Activated T-cell treated with anti-CD3 and anti-CD28 coated beads for 1 hour (primary cell): ENCODE measurements at places on chromosomes 5 and 9.

GRCh38 chr5:131375351-131375750 lies 111.5 kb downstream of the CDC42SE2 start:
- DNase-seq = no peak

GRCh38 chr5:22598796-22599195 lies 254.3 kb downstream of the CDH12 start:
- DNase-seq = no peak

GRCh38 chr5:150024346-150024984 lies 23.9 kb downstream of the HMGXB3 start:
- DNase-seq = no peak

DNA sequence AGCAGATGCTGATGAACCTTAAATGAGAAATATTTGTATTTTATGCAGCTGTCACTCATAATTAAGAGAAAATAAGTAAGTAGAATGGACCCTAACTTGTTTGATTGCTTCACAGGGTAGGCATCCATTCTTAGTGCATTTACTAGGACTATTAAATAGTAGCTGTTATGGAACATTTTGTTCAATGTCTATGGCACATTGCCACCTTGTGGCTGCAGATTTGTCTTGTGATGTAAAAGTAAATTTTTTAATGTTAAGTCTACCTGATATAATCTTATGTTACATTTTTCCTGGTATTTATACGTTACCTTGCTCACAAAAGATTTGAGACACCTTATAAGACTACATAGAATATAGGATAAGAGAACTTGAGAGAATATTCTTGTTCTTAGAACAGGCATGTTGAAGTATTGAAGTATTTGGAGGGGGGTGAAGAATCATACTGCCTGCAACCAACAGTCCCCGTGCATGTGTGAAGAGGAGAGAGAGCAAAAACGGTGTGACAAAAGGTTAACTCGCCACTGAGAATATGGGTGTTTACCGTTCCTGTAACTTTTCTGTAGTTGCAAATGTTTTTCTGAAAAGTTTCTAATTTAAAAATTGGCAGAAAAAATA lies 161.1 kb downstream of the MAST4 start:
- DNase-seq = no peak

DNA sequence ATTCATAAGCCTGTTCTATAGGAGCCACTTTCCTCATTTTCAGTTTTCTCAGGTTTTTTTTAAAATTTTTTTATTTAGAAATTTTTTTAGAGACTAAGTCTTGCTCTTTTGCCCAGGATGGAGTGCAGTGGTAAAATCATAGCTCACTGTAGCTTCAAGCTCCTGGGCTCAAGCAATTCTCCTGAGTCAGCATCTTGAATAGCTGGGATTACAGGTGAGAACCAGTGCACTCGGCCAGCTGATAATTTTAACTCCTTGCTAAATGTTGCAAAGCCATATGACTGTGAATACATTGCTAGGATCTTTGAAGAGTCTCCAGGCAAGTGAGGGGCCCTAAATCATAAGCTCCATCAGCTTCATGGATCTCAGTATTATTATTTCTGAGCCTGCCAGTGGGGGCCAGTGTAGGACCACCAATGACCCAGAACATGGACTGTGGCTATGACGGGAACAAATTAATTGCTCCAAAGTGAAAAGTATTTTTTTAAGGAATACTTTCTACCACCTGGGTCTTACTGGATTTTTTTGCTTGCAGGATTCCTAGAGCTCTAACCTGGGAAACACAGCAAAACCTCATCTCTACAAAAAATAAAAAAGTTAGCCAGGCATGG lies 5.7 kb upstream of the GAPVD1 start:
- DNase-seq = no peak

- no peak for DNase-seq
Observed at GRCh38 chr5:139215107-139215975, 17.2 kb upstream of the SIL1 start.

- no peak for DNase-seq
Observed at GRCh38 chr9:36716496-36716895, 143.8 kb downstream of the MELK start.

- no peak for DNase-seq
Observed at GRCh38 chr9:13991395-13991794, 322.5 kb downstream of the NFIB start.

DNA sequence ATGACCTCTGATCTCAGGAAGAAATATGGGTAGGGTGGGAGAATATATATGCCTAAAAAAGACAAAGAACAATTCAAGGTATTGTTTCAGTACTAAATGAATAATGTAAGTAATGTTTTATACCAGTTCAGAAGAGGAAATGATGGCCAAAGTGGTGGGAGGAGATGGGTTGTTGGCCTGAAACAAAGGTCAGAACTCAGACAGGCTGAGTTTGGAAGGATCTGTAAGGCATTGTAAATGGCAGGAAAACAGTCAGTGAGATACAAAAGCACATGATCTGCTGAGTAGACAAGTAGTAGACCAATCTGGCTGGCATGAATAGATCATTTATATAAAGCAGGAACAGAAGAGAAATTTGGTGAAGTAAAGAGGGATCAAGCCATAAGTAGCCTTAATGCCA lies 175.8 kb upstream of the PLCXD3 start:
- no peak for DNase-seq

DNA sequence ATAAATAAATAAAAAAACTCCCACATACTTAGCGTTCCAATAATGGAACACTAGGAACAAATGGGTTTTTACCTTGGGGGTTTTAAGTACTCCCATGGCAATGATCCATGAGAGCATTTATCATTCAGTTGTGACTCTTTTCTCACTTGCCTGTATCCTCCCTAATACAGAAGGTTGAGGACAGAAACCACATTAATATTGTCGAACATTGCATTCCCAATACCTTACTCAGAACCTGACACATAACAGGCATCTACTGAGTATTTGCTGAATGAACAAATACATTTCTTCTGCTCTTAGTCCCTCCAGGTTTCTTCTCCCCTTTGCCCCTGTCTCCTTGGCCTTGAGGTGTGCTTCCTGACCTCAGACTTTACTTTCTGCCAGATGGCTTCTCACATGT lies 175.9 kb downstream of the CEMIP2 start:
- no peak for DNase-seq

DNA sequence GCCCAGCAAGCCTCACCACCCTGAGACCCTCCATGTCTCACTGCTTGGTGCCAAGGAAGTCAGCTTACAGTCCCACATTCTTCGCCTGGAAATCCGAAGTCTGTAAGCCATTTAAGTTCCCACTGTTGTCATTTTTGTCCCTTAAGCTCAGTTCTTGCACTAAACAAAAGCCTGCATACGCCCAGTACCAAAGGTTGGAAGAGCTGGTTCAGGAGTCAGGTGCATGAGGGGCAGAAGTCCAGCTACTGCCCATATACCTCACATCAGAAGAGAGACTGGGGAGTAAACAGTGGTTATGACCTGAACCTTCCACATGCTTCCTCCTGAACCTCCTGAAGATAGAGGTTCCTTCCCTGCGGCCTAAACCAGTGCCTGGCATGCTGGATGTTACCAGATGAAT lies 146.0 kb downstream of the FRMD3 start:
- no peak for DNase-seq

GRCh38 chr5:587403-587802 lies 24.7 kb upstream of the CEP72 start:
- DNase-seq = no peak

GRCh38 chr9:123111427-123112014 lies 78.1 kb downstream of the GPR21 start:
- no peak for DNase-seq

GRCh38 chr5:151280443-151280842 lies 23.1 kb downstream of the SLC36A3 start:
- DNase-seq = no peak
